Thoracic aorta (tissue), 2 donors: ENCODE measurements at places on chromosomes 1 and 21.

DNA sequence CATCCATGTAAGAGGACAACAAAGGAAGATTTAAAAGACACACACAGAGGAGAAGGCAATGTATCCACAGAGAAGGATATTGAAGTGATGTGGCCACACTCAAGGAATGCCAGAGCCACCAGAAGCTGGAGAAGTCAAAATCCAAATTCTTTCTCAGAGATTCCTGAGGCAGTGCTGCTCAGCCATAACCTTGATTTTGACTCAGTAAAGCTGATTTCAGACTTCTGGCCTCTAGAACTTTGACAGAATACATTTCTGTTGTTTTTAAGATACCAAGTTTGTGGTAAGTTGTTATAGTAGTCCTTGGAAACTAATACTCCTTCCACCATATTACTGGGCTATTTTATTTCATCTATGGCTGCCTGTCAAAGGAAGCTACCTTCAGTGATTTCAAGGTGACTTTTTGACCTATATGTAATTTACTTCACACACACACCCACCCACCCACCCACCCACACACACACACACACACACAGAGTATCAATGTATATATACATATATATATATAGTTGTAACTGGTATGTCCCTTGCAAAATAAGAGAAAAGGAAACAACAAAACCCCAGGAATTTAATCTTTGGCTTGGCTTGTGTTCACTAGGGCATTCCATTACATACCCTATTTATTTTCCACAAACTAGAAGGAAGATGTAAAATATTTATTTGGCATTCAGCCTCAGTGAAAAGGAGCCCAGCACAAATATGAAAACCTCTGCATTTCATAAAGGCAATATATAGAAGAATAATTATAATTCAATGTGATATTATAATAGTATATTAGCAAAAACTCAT, 142.1 kb upstream of the PTGFR start:
- no peak for DNase-seq

- no peak for DNase-seq
These were observed 15.1 kb downstream of the CASP9 start for GRCh38 chr1:15508700-15509487.

- no peak for DNase-seq
These were observed 430.0 kb upstream of the RUNX1 start for GRCh38 chr21:35479065-35479448.

- DNase-seq = no peak
These were observed 1087.5 kb downstream of the KCNT2 start for GRCh38 chr1:195520757-195521156.

DNA sequence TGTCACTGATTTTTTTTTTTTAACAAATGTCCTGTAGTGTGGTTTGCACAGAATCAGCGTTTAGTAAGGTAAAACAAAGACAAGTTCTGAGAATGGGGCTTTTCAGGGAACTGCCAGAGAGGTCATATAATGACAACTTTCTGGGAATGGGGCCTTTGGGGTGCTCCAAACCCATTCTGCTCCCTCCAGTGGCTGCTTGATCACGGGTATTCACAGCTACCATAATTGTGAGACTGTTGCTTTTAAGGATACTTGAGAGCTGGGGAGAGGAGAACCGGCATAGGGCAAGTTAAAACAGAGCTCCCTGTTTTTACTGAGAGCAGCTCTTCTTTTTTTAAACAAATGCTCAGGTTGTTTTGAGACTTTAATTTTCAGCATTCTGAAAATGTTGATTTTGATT, 48.2 kb downstream of the CYP2J2 start:
- DNase-seq = no peak
